GM12864 (cell line): ENCODE measurements at places on chromosomes 1 and 21.

DNA sequence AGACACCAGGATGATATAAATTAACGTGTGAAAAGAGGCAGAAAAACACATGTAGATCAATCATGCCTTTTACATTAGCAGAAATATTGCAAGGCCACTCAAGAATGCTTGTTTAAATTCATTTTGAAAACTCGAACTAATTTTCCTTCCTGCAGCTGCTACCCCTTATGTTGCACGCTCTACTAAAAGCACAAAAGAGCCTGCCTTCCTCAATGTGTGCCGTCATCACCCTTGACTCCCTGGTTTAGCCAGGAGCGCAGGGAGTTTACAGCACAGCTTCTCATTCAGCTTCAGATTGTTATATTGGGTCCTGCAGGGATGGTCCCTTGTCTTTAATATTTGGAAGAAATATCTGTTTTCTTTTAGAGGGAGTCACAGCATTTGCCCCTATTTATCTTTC is 10.1 kb upstream of the ST6GALNAC5 start:
- no peak for DNase-seq

DNA sequence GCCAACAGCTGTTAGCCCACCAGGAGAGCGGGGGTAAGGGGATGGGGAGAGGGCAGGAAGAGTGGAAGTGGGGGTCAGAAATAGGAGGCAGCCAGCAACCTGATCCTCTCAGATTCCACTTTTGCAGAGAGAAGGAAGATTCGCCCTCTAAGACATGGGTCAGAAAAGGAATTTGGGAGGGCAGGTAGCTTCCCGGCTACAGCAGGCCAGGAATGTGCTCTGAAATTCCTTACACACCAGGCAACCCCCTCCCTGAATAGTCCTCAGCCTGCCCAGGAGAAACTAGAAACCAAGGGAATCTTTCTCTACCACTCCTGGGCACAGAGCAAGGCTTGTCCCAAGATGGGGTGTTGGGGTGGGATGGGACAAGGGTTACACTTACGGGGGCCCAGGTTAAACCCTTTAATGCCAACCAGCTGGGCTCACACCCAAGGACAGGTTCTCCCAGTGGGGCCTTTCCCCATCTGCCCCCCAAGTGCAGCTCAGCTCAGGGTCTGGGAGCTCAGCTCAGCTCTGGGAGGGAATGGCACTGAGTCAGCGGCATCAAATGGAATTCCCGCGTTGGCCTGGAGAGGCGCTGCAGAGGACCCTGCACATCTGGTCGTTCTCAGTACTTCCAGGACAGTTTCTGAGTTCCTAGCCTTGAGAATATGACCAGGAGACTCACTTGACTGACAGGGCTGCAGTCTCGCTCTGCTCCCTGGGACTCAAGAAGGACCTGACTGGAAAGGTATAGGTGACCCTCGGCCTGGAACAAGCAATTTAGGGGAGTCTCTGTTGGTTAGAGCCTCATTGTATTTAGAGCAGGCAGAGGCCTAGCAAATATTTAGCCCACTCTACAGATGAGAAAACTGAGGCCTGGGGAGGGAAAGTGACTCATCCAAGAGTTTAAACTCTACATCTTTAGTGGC is 761 bp downstream of the TNNT2 start:
- DNase-seq: no peak

DNA sequence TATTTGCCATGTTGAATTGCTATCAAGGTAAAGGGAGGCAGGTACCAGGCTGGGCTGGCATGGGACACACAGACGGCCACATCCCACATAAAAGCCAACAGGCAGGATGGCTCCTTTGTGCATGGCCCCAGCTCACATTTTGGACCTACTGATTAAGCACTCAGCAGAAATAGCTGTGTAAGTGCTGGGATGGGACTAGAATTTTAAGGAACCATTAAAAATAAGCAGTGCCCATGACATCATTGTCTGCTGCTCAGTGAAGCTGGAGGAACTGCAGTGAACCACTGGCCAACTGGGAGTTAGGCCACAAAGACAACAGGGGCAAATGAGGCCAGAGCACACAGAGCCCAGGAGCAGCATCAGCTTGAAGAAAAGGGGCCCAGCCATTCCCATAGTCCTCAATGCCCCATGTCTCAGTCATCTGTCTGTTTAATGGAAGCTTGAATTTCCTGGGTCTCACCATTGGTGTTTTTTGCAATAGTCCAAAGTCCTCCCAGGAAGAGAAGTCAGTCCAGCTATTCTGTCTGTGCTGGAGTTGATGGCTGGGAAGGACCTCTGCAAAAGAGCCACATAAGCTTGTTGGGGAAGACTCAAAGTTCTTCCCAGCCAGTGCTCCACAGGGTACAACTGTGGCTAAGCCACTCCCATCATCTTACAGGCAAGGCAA is 45.3 kb upstream of the TNR start:
- DNase-seq: no peak

DNA sequence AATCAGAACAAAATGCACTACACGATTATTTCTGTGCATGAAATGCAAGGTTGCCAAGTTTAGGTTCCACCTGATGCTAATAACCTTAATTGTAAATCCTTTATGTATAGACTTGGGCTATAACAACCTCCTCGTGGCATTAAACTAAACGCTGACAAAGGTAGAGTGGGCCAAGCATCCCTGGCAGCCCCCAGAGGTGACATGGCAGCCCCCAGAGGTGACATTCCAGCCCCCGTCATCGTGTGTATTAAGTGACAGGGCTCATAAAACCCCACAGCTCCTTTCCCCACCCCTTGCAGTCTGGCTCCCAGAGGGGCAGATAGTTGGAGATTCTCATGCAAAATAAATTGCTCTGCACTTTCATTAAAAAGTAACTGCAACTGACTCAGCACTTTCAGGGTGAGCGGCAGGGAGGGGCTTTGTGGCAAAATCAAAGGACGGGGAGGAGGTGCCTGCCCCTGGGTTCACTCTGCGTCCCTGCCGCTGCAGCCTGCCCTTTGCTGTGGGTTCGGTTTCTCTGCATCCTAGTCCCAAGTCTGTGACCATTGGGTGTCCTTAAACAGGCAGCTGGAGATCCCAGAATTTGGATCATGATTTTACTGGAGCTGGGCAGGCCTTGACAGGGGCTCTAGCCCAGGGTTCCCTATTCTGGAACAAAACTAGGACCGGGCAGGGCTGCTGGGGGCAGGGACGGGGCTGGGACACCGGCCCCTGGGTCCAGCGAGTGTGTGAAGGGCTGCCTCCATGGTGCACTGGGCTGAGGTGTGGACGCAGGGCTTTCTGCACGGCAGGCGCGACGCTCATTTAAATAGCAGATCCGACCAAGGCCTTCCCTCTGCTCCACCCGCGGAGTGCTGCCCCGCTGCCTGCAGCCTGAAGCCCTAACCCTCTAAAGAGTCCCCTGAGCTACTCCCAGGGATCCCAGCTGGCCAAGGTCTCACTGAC is 234.9 kb upstream of the VAMP3 start:
- no peak for DNase-seq

DNA sequence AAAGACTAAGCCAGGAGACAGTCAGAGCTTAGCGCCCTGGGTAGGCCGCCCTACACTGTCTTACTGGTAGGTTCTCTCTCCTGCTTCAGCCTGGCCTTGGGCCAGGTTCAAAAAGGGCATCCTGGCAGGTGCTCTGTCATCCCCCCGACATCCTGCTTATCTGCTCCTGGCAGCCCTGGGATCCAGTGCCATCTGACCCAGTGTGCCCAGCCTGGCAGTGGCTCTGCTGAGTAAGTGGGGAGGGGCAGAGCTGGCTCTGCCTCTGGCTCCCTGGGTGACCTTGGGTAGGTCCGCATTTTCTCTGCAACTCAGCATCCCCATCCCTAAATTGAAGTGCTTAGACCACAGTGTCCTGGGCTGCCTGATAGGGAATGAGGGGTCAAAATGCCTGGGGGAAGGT is 549.9 kb downstream of the PTPRU start:
- DNase-seq: no peak

DNA sequence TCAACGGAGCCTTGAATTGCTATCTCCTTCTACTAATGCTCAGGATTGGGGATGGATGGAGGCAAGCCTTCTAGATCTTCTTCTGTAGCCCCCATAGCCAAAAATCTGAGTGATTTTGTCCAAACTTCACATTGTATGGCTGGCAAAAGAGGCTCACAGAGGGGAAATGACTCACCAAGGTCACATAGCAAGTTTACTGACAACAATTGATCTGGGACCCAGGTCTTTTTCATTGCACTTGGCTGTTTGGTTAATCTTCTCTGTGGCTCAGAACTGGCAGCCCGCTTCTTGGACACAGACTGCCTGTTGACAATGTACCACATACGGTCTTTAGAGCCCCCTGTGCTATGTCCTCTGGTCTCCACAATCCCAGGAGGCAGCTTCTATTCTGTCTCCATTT is 3.0 kb upstream of the LACTBL1 start:
- no peak for DNase-seq

DNA sequence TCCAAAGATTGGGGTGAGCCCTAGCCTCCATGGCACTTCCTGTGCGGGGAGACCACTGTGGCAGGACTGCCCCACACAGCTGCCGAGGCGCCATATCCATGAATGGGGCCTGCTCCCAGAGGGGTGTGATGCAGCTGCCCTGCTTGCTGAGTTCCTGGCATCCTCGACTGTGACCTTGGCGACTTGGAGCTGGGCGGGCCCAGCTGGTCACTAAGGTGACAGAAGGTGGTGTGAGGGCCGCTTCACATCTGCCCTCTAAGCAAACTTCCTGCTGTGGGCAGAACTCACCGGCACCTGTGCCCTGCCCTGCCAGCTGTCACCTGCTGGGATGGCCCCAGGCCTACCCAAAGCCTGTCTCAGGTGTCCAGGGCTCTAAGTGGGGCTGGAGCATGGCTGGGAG is 9.0 kb downstream of the TMEM61 start:
- DNase-seq: no peak

- DNase-seq: no peak
Observed at GRCh38 chr1:175095978-175096607, 28.5 kb downstream of the TNN start.

- no peak for DNase-seq
Observed at GRCh38 chr1:216046336-216046735, 376.9 kb downstream of the USH2A start.

DNA sequence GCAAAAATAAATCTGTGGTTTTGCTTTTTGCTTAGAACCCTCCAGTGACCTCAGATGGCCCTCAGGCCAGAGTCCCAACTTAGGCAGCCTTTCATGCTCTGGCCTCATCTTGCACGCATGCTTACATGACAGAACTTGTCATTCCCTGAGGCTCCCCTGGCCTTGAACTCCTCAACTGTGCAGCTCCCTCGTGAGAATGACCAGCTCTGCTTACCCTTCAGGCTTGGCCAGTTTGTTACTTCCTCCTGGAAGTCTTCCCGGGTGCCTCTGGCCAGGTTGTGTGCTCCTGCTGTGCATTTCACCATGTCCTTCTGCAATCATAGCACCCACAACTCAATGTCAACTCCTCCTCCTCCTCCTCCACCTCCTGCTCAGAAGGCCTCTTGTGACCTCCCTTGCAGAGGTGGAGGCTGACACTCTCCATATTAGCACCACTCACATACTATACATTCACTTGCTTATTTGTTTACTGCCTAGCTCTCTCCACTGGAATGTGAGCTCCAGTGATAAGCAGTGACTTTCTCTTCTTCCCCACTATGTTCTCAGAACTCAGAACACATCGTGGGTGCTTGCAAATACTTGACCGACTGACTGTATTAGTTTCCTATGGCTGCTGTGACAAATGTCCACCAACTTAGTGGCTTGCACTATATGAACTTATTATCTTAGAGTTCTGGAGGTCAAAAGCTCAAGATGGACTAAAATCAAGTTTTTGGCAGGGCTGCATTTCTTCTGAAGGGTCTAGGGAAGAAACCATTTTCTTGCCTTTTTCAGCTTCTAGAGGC is 41.9 kb downstream of the RCSD1 start:
- DNase-seq: no peak

DNA sequence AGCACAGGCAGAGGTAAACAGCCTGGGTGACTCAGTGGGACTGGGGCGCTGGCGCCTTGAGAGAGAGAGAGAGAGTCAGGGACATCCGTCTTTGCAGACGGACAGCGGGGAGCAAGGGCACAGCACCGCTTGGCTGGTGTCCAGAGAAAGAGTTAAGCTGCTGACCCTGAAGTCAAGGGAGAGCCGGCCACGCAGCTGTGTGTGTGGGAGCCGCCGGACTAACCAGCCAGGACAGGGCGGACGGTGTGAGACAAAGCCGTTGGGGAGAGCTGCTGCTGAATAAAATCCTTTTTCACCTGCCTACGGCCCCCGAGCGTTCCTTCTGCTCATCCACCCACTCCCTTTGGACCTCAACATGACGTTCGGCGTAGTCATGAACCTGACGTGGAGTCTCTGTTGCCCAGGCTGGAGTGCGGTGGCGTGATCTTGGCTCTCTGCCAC is 14.5 kb downstream of the CFAP74 start:
- no peak for DNase-seq

- no peak for DNase-seq
Observed at GRCh38 chr1:116107371-116107770, 3.8 kb upstream of the MAB21L3 start.

DNA sequence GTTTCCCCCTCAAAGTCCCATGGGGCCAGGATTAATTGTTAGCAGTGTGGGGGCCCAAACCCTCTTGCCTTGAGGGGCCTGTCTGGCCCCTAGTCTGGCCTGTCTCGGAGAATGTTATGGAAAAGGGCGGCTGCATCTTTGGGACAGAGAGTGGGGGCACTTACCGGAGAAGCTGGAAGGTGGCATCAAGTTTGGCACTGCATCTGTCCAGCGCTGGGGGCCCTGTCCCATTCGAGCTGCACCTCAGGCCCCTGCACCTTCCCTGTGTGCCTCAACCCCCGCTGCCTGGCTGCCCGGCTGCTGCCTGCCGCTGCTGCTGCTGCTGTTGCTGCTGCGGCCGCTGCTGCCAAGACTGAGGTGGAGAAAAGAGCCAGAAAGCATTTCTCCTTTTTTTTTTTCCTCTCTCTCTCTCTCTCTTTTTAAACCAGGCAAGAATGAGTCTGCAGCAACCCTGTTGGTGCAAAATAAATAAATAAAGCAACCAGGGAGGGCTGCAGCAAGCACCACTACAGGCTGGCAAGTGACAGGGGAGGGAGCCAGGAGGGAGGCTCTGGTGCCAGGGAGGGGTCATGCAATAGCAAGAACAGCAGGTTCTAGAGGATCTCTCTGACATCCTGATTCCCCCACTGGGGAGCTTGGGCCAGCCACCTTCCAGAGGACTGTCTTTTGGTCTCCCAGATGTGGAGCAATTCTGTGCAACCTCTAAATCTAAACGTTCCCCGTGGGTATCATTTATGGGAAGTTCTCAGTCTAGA is at the start of gene LINGO4:
Gene LINGO4 (minus strand): TSS at position 354 of the 755 bp plus-strand sequence. CDS start 2,715 bp downstream, outside the sequence.
- DNase-seq: no peak

- no peak for DNase-seq
Observed at GRCh38 chr1:160838888-160839287, 23.8 kb downstream of the CD244 start.

- DNase-seq: no peak
Observed at GRCh38 chr1:177969825-177970371, at the start of gene SEC16B. Gene SEC16B, minus strand, starts transcription at chr1:177970058. Its CDS starts 2,077 bp downstream, at chr1:177967981.

DNA sequence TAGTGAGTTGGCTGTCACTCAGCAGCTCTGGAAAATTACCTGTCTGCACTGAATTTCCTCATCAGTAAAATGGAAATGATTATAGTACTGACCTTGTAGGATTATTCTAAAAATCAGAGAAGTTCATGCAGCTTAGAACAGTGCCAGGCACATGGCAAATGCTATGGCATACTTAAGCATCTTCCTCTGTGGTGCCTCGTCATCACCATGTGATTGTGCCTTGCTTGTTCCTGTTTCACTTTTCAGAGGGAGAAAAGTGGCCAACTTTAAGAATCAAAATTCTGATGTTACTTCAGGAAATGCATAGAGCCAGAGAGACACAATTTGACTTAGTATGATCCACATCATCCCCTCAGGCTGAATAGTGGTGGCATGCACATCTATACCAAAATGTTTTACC is 203.6 kb downstream of the ROR1 start:
- DNase-seq: no peak

- peak; percentile 43 for DNase-seq
Observed at GRCh38 chr1:14516974-14517840, 81.3 kb upstream of the KAZN start.

GRCh38 chr21:45766501-45766900 is 123.0 kb downstream of the PCBP3 start:
- DNase-seq: no peak
